ENCODE measurements at places on chromosomes 11 and 22. TPM values are rescaled to one million over a fixed set of nuclear protein-coding genes. Genes with fewer than 3 reads are reported as not detected.

Gene SCN4B
- total RNA-seq = 1.4 TPM

Gene CARNS1
- total RNA-seq = 1.3 TPM

Gene TMEM138
- 69.5 TPM for total RNA-seq

Gene BATF2
- 4.6 TPM for total RNA-seq

Gene TSPAN18
- total RNA-seq = 19.1 TPM

Gene TMEM45B
- total RNA-seq = 94.3 TPM

Gene ABCC8
- total RNA-seq = 19.4 TPM

Gene SUSD2
- total RNA-seq = 8.3 TPM

All from ureter (tissue), 1 donor.